Fibroblast of the conjunctiva (primary cell): ENCODE measurements at places on chromosomes 4 and X.
A peak's percentile ranks its signal among the peaks of the same experiment; 100 is the strongest.

GRCh38 chrX:124125471-124125870, 164.0 kb downstream of the STAG2 start:
- no peak for DNase-seq

GRCh38 chrX:136546371-136546781, 14.4 kb downstream of the VGLL1 start:
- DNase-seq: no peak

DNA sequence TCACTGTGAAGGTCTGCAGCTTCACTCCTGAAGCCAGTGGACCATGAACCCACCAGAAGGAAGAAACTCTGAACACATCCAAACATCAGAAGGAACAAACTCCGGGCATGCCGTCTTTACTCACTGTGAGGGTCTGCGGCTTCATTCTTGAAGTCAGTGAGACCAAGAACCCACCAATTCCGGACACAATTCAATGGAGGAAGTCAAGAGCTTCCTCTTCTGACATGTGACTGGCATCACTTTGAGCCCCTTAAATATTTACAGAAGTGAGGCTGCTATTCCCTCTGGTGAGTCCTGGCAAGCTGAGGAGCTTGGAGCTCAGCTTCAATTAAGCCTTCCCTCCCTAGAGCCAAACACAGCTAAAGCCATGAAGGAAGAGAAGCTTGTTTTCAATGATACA, 103.5 kb upstream of the SRD5A3 start:
- DNase-seq: no peak

- DNase-seq: no peak
Observed at GRCh38 chr4:23759066-23759465, 130.8 kb downstream of the PPARGC1A start.

- no peak for DNase-seq
Observed at GRCh38 chr4:46980851-46981250, 12.5 kb downstream of the GABRA4 start.

GRCh38 chrX:70444946-70445656, 466 bp downstream of the DLG3 start:
- no peak for DNase-seq

DNA sequence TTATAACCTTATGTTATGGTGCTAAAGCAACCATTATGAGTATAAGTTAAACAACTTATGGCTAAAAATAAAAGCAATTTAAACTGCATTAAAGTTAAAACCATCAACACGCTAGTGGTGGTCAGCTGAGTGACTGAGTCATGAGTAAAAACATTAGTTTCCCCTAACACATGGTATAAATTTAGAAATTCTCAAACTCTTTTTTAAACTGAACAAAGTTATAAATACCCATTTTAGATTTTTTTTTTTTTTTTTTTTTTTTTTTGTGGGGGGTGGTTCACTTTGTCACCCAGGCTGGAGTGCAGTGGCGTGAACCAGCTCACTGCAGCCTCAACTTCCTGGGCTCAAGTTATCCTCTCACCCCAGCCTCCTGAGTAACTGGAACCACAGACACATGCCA, 5.4 kb upstream of the BBS7 start:
- no peak for DNase-seq

DNA sequence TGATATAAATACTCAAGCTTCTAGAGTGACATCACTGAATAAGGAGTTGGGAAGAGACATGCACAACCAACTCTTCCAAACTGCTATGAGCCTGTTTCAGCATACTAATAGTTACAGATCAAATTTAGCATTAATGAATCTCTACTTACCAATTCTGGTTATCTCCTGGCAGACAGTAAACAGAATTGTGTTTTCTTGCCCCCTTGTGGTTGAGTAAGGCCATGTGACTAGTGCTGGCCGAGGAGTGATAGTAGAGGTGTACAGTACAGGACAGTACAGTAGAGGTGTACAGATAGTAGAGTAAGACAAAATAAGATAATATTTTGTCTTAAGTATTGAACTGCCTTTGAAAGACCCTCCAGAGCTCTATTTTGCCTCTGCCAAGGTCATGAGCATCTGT, 681.4 kb downstream of the GABRG1 start:
- no peak for DNase-seq

DNA sequence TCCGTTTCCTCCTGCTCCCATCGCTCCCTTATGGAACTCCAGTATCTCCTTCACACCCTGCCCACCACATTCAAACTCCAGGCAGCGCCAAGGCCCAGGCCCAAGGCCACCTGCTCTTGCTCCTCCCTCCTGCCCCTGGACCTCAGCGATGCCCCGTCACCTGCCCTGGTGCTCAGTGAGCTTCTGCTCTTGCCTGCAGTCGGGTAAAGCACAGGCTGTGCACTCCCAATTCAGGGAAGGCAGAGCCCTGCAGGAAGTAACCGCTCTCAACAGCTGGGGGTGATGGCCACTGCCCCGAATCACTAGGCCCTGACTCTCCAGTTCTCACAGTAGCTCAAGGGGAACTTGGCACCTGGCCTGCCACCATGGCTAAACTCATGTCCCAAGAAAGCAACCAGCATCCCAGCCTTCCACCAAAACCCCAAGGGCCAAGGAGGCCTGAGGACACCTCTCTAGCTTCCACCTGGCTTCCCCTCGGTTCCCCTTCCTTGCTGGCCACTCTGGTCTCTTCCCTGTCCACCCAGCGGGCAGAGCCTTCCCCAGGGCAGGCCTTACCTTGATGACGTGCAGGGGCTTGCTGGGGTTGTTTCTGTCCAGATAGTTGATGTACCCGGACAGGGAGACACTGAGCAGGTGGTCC, 29.3 kb downstream of the WDR1 start:
- no peak for DNase-seq

GRCh38 chr4:180669680-180670079, 1573.5 kb upstream of the TENM3 start:
- DNase-seq: no peak

DNA sequence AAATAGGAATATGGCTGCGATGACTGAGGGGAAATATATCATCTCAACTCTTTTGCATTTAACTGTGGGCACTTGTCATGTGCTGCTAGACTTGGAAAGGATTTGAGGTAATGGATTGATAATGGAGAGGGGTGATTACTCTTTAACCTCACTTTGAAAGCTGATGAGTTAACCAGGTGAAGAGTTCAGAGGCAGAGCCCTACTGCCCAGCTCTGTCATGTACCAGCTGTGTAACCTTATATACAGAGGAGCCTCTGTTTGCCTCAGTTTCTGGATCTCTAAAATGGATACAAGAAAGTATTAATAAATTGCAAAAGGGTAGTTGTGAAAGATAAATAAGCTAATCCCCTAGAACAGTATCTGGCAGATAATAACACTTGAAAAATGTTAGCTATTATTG, 51.5 kb downstream of the WDR19 start:
- DNase-seq: no peak

GRCh38 chrX:65925005-65925404, 114.9 kb downstream of the VSIG4 start:
- no peak for DNase-seq

GRCh38 chr4:5784960-5785611, 74.1 kb downstream of the EVC start:
- DNase-seq: peak; percentile 10

DNA sequence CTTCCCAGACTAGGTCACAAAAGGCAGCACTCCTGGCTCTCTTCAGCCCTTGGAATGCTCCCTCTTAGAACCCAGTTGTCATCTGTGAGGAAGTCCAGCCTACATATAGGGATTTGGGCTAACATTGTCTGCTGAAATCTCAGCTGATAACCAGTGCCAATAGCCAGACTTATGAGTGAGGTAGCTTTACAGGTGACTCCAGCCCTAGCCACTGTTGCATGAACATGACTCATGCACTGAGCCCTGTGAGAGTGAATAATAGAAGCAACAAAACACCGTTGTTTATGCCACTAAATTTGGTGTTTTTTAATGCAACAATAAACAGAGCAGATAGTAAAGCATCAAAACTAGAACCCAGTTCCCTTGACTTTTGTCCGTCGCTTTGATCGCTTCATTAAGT, 433.2 kb downstream of the STIM2 start:
- no peak for DNase-seq

DNA sequence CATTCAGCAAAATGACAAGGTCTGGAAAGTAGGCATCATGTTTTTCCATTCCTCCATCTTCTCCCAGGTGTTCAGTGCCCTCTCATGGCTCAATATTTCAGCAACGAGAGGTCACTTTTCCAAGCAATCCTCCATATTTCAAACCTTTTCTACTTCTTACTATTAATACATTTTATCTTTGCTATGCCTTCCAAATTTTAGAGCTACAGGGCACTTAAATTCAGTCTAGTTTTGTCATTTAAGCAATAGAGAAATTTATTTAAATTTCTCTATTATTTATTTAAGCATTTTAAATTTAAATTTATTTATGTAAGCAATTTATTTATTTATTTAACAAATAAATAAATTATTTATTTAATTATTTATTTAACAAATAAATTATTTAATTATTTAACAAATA, 305.1 kb upstream of the ANXA10 start:
- no peak for DNase-seq

DNA sequence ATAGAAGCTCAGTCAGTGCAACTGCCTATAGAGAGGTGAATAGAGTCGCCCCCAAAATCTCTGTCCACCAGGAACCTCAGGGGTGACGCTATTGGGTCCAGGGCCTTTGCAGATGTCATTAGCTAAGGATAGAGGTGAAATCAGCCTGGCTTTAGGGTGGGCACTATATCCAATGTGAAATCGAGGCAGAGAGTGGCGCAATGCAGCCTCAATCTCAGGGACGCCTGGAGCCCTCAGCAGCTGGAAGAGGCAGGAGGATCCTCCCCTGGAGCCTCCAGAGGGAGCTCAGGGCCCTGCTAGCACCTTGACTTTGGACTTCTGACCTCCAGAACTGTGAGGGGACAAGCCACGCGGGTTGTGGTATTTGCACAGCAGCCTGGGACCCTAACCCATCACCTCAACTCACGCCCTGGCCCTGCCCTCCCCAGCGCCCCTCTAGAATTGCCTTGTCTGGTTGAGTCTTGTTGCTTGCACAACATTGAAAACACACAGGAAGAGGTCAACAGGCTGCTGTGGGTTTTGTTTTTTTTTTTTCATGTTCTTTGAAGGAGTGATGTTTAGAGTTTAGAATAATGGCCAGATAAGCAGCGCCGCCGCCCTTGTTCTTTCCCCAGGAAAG, 89.4 kb upstream of the PSAPL1 start:
- DNase-seq: no peak

GRCh38 chr4:53734584-53735353, 143.5 kb upstream of the LNX1 start:
- DNase-seq: peak; percentile 31

- DNase-seq: no peak
Observed at GRCh38 chrX:84933956-84934556, 69.6 kb upstream of the APOOL start.

- no peak for DNase-seq
Observed at GRCh38 chrX:39019056-39019455, 217.8 kb downstream of the MID1IP1 start.

GRCh38 chr4:172785613-172786012, 383.0 kb upstream of the GALNT7 start:
- no peak for DNase-seq

DNA sequence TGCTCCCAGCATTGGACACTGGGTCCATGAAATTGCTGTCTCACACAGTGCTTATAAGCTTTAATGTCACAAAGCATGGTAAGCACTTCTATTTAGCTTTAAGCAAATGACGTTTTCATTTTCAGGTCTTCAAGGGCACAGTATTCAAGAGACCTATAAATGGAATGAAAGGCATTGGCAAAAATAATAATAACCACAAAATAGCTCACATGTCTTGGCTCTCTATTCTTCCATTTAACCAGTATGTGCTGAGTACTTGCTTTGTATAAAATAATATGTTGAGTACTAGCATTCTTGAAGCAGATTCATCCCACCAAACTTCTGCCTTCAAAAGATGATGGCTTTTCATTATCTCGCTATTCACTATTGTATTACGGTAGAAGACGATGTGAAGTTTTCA, 203.0 kb downstream of the ADAMTS3 start:
- no peak for DNase-seq

- no peak for DNase-seq
Observed at GRCh38 chr4:126752126-126752525, 880.6 kb upstream of the INTU start.

GRCh38 chr4:3338976-3339531, 46.2 kb downstream of the RGS12 start:
- DNase-seq: no peak

GRCh38 chrX:13473442-13474163, 95.8 kb upstream of the EGFL6 start:
- DNase-seq: no peak

DNA sequence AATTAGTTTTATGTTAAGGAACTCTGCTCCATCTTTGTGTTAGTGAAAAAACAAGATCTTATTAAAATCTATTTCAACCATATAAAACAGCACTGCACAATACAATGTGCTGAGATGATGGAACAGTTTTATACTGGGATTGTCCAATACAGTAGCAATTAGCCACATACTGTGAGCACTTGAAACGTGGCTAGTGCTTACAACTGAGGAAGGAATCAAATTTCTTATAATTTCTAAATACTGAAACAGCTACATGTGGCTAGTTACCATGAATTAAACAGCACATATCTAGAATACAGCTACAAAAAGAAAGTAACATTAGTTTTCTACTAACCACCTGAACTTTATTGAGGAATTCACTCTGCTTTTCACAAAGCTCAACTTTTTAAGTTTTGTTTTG, 14.7 kb downstream of the NFXL1 start:
- DNase-seq: no peak
